ENCODE measurements at places on chromosomes 11 and 22.

GRCh38 chr11:72576661-72577060 is 97.6 kb downstream of the PDE2A start:
- DNase-seq, result no peak

DNA sequence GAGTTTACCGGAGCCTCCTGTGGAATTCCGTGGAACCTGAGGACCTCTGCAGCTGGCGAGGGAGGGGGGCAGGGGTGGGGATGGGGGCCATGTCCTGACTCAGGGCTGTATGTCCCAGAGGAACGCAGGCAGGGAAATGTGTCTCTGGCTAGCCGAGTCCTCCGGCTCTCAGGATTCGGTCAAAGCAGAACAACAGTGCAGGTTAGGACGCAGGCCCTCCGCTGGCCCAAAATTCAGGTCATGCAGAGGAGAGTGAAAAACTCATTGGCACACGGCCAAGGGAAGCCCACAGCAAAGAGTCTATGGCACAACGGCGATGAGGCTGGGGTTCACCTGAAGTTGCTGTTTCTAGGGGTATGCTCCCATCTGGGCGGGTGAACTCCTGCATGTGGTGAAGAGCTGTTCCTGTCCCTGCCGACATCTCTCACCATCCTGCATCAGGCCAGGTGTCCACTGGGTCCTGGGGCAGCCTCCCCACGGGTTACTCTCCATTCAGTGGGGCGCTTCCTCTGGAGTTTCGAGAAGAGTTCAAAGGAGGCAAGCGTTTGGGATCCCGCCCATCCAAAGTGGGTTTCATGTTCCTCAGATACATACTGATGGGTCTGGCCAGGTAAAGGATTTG is 1055.3 kb downstream of the BRD1 start:
- no peak for DNase-seq

DNA sequence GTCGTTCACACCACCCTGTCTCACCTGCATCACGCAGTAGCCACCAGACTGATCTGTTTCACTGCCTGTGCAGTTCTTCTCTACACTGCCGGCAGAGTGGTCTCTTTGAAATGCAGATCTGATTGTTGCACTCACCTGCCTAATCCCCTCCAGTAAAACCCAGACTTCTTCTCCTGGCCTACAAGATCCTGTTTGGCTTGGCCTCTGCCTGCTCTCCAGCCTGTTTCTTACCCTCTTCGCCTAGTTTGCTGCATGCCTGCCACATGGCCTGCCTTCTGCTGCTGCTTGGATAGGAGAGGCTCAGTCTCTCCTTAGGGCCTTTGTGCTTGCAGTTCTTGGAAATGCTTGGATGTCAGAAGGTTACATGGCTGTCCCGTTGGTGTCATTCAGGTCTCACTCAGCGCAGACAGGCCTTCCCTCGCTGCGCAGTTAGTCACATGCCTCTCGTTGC is 42.0 kb downstream of the PACS1 start:
- no peak for DNase-seq

DNA sequence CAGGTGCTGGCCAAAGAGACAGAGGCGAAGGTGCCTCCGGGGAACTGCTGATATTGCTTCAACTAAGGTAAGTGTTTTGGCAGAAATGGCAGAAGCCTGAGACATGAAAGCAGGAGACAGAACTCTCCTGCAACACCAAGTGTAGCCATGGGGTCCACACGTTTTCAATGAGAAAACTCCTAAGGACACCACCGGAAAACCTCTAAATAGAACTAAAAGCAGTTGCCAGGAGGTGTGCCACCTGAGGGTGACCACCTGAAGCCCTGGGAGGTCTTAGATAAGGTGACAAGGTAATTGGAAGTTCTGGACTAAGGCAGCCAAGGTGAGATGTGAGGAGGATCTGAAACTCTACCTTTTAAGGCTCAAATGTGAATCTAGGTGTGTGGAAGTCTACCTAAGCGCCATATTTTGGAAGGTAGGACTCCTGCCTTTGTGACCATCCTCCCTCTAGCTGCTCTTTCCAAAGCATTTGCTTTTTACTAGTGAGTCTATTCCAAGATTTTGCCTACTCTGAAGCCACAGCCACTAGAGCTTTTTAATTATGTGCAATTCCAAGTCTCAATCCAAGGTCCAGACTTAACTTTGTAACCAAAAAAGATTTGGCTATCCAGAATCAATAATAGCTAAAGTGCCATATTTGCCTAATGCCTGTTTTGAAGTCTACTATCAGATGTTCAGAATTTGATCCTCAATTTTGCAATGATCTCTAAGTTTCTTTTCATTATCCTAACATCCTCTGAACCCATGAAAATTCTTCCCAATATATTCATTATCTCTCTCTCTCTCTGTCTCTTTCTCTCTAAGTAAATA is 4.5 kb upstream of the ZC3H12C start:
- DNase-seq, result no peak

DNA sequence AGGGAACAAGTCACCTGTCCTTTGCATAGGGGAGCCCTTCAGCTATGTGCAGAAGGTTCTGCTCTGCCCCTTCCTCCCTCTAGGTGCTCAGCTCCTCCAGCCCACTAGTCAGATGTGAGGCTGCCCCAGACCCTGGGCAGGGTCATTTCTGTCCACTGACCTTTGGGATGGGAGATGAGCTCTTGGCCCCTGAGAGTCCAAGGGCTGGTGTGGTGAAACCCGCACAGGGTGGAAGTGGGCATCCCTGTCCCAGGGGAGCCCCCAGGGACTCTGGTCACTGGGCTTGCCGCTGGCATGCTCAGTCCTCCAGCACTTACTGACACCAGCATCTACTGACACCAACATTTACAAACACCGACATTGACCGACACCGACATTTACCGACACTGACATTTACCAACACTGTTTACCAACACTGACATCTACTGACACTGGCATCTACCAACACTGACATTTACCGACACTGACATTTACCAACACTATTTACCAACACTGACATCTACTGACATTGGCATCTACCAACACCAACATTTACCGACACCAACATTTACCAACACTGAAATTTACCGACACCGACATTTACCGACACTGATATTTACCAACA is 71.9 kb upstream of the PPP6R3 start:
- no peak for DNase-seq

DNA sequence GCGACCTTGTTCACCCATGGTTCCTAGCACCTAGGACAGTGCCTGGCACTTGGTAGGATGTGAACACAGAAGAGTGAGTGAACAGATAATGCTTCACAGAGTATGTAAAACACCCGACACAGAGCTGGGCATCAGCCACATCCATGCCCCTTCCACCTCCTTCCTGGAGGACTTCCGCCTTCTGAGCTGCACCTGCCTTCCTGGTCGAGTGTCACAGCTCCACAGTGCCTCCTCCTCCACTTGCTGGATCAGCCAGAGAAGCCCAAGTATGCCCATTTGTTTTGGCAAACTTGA is 20.1 kb downstream of the PRDM11 start:
- no peak for DNase-seq

GRCh38 chr22:20131859-20132685 is 468 bp downstream of the ZDHHC8 start:
- DNase-seq, result no peak

DNA sequence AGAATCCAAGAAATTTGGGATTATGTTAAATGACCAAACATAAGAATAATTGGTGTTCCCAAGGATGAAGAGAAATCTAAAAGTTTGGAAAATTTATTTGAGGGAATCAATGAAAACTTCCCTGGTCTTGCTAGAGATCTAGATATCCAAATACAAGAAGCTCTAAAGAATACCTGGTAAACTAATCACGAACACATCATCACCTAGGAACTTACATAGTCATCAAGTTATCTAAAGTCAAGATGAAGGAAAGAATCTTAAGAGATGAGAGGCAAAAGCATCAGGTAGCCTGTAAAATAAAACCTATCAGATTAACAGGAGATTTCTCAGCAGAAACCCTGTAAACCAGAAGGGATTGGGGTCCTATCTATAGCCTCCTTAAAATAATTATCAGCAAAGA is 46.9 kb downstream of the GAS2 start:
- DNase-seq, result no peak
